ENCODE measurements at places on chromosomes 12 and 14. TPM values are rescaled to one million over a fixed set of nuclear protein-coding genes. Genes with fewer than 3 reads are reported as not detected.

SPIC gene
- not detected for total RNA-seq

VRTN gene
- not detected for total RNA-seq

ENDOU gene
- not detected for total RNA-seq

KCNC2 gene
- not detected for total RNA-seq

ADAMTS20 gene
- not detected for total RNA-seq

DPF3 gene
- not detected for total RNA-seq

DNA sequence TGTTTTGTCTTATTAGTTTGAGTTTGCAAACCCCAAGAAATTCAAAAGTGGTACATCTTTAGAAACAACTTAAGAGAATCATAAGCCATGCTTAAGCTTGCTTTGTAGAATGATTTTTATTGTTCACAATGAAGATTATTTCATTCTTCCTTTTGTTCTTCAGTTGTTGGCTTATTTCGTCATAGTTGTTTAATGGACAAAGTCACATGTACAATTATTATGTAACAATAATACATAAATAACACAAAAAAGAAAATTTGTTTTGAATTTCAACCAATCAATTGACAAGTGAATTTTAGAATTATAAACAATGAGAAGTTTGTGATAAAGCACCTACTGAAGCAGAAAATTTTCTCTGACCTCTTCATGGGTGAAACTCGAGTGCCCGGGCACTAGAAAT, 111.8 kb upstream of the IGF1 start:
- H3K4me1 ChIP-seq: no peaks in the 10 kb centered on the region
- no peak overlapping the region for H3K27ac ChIP-seq
- no peaks in the 10 kb centered on the region for H3K36me3 ChIP-seq
- no peak overlapping the region for H3K4me3 ChIP-seq
- DNase-seq: no peak

DNA sequence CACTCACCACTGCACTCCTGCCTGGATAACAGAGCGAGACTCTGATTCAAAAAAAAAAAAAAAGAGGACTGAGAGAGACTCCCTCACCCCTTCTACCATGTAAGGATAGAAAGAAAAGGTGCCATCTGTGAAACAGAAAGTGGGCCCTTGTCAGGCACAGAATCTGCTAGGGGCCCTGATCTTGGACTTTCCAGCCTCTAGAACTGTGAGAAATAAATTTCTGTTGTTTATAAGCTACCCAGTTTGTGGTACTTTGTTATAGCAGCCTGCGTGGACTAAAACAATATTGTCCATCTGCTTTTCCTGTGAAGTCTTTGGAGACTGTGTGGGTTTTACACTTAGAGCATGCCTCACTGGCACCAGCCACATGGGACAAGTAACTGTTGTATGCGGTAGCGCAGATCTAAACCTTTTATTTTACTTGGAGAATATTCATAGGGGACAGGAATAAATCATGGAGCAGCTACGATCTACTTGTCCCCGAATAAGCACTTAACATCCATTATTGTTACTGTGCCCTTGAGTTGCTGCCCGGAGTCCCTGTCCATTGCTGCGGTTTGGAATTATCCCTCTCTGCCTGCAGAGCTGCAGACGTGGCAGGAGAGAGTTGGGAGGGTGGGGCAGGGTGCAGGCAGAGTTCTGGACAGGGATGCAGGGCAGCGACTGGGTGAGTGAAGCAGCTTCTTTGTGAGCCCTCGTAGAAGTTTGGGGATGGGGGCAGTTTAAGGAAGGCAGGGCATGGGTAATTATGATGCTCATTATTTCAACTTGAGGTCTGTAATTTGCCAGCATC, 52.4 kb upstream of the STON2 start:
- no peaks in the 10 kb centered on the region for H3K27me3 ChIP-seq
- no peak for DNase-seq
- no peaks in the 10 kb centered on the region for H3K4me1 ChIP-seq
- no peak overlapping the region for H3K27ac ChIP-seq
- H3K36me3 ChIP-seq: no peaks in the 10 kb centered on the region

DNA sequence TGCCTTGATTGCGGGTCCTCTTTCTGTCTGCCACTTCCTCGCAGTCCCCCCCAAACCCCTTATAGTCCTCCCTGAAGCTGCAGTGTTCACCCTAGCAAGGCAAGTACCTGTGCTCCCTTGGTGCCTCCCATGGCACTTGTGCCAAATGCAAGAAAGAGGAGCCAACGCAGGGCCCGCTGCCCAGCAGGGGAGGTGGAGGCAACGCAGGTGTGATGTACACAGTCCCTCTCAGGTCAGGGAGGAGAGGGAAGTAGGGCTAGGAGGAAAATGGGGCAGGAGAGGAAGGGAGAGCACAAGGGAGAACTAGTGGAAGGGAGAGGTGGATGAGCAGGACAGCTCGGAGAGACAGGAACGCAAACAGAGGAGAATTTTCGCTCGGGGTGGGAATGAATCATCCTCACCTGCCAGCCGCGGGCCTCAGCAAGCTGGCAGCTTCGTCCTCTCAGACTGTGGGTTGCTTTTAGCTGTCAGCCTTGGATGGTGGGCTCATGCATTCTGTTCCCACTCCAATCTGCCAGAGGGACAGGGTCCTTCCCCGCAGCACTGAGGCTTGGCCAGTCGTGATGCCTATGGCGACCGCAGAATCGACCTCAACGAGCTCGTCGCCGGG, 357.0 kb downstream of the CACNA1C start:
- H3K4me1 ChIP-seq: no peaks in the 10 kb centered on the region
- H3K36me3 ChIP-seq: no peaks in the 10 kb centered on the region
- no peak overlapping the region for H3K27ac ChIP-seq
- no peak overlapping the region for H3K4me3 ChIP-seq

DNA sequence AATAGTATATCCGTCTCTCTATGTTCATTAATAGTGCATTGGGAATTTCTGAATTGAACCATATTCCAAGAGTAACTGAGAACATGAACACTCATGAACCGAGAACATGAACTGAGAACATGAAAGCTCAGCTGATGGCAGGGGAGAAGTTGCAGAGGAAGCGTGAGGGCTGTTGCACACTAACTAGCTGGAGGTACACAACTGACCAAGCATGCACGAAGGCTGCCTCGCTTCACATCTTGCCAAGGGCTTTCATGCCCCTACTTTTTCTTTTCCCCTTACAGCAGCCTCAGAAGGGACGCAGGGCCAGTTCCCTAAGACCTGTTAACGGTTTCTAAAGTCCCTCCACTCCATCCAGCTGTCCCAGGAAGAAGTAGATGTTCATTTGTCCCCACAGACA, 4.3 kb downstream of the RNASE1 start:
- no peaks in the 10 kb centered on the region for H3K27me3 ChIP-seq
- H3K4me3 ChIP-seq: no peak overlapping the region
- DNase-seq: no peak

- peaks cover 5% of the 10 kb centered on the region for H3K36me3 ChIP-seq
- no peak overlapping the region for H3K4me3 ChIP-seq
- H3K27ac ChIP-seq: no peak overlapping the region
- no peaks in the 10 kb centered on the region for H3K27me3 ChIP-seq
- H3K4me1 ChIP-seq: peaks cover 8% of the 10 kb centered on the region
Observed at GRCh38 chr12:71666259-71666658, 2.2 kb downstream of the THAP2 start.

- H3K4me3 ChIP-seq: no peak overlapping the region
- no peak overlapping the region for H3K27ac ChIP-seq
- H3K36me3 ChIP-seq: no peaks in the 10 kb centered on the region
Observed at GRCh38 chr14:51012055-51012454, 67.8 kb upstream of the PYGL start.

DNA sequence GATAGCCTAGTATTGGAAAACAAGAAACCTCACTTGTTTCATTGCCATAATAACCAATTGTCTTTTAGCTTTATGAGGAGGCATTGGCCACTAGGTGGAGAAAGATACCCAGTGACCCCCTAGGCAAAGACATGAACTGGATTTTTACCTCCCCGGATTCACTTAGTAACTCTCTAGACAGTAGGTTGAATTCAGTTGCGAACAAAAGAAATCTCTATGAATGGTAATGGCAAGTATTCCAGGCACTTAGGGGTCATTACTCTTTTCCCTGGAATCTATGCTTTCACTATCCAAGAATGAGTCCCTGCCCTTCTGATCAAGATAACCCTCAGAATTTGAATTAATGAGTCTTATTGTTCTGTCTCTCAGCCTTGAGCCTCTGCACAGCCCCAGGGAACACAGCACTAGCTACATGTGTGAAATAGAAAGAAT, 29.5 kb upstream of the RHOJ start:
- H3K4me3 ChIP-seq: no peak overlapping the region
- H3K27me3 ChIP-seq: no peaks in the 10 kb centered on the region
- no peaks in the 10 kb centered on the region for H3K4me1 ChIP-seq
- H3K27ac ChIP-seq: no peak overlapping the region

DNA sequence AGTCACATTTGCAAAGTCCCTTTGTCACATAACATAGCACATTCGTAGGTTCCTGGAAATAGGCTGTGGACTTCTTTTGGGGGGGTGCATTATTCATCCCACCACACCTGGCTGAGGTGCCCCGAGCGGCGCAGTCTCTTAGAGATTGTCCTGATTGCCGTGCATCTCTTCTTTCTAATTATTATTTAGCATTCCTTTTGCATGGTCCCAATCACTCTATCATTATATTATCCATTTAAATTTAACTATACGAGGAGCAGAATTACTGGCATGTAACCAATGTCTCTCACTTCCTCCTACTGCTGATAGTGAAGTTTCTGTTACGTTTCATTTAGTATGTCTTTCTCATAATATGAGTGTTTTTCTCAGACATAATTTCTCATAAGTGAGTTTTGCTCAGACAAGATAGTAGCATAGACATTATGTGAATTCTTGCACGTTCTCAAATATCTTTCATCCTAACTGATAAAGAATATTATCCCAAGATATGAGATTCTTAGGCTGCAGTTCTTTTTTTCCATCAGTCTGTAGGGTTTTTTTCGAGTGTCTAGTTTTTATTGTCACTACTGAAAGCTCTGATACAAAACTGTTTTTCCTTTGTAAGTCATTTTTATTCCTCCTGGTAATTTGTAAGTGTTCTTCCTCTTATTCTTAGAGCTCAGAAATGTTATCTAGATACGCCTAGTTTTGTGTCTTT, 444.3 kb downstream of the NELL2 start:
- no peak overlapping the region for H3K27ac ChIP-seq
- H3K4me3 ChIP-seq: no peak overlapping the region
- no peak for DNase-seq
- no peaks in the 10 kb centered on the region for H3K4me1 ChIP-seq
- H3K36me3 ChIP-seq: no peaks in the 10 kb centered on the region

GRCh38 chr14:62076825-62077605, 314.8 kb downstream of the SNAPC1 start:
- no peaks in the 10 kb centered on the region for H3K4me1 ChIP-seq
- DNase-seq: no peak
- no peak overlapping the region for H3K27ac ChIP-seq
- H3K27me3 ChIP-seq: no peaks in the 10 kb centered on the region
- H3K4me3 ChIP-seq: no peak overlapping the region
- no peaks in the 10 kb centered on the region for H3K36me3 ChIP-seq

DNA sequence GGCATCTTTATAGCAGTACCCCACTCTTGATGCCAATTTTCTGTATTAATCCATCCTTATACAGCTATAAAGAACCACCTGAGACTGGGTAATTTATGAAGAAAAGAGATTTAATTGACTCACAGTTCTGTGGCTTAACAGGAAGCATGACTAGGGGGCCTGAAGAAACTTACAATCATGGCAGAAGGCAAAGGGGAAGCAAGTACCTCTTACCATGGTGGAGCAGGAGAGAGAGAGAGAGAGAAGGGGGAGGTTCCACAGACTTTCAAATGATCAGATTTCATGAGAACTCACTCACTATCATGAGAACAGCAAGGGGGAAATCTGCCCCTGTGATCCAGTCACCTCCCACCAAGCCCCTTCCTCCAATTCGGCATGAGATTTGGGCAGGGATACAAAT, 84.4 kb downstream of the SLC24A4 start:
- no peak overlapping the region for H3K27ac ChIP-seq
- no peak for DNase-seq
- no peaks in the 10 kb centered on the region for H3K4me1 ChIP-seq
- H3K36me3 ChIP-seq: no peaks in the 10 kb centered on the region
- no peak overlapping the region for H3K4me3 ChIP-seq

- H3K27me3 ChIP-seq: no peaks in the 10 kb centered on the region
- no peaks in the 10 kb centered on the region for H3K36me3 ChIP-seq
- H3K27ac ChIP-seq: no peak overlapping the region
Observed at GRCh38 chr14:86838363-86838762, 1154.6 kb downstream of the GALC start.

DNA sequence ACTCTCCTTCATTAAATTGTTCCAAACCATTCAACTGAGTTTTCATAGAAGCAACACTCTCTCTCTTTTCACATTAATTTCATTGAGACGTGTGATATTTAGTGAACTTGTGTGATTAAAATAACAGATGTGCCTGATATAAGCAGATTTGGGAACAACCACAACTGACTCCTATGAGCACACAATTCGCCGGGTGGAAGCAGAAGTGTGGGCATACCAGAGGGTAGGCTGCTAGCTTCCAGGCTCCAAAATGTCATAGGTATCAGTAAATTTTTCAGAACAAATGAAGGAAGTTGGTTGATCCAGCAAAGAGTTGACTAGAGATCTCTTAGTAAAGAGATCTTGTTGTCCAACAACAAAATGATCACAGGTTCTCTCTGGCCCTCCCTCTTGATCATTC, 429.7 kb downstream of the DPF3 start:
- H3K36me3 ChIP-seq: no peaks in the 10 kb centered on the region
- no peak for DNase-seq
- no peaks in the 10 kb centered on the region for H3K4me1 ChIP-seq
- no peak overlapping the region for H3K27ac ChIP-seq

- no peak overlapping the region for H3K4me3 ChIP-seq
- no peaks in the 10 kb centered on the region for H3K27me3 ChIP-seq
- H3K36me3 ChIP-seq: no peaks in the 10 kb centered on the region
- no peaks in the 10 kb centered on the region for H3K4me1 ChIP-seq
Observed at GRCh38 chr12:12331896-12332295, 18.1 kb downstream of the MANSC1 start.

GRCh38 chr14:105851716-105852377, 325.5 kb downstream of the TMEM121 start:
- DNase-seq: no peak
- no peak overlapping the region for H3K4me3 ChIP-seq
- H3K36me3 ChIP-seq: no peaks in the 10 kb centered on the region
- H3K27ac ChIP-seq: no peak overlapping the region
- H3K4me1 ChIP-seq: no peaks in the 10 kb centered on the region

DNA sequence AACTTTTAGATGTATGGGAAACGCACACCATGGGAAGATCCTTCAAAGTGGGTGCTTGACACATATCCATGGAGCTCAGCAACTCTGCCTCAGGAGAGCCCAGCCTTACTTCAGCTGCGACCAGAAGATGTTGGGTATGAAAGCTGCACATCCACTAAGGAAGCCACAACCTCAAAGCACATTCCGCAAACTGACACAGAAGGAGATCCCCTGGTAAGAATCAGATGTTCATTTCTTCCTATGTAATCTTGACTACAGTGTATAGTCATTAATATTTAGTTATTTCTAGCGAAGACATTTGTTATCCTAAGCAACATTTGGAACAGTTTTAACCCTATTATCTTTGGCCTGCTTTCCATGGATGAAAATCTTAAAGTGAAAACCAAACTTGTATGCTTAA, 374.2 kb downstream of the NAV3 start:
- no peak overlapping the region for H3K4me3 ChIP-seq
- H3K27ac ChIP-seq: no peak overlapping the region
- DNase-seq: no peak
- H3K4me1 ChIP-seq: no peaks in the 10 kb centered on the region
